Right ventricle myocardium inferior (tissue), 1 donor: ENCODE measurements at places on chromosomes 3 and 15. TPM values are rescaled to one million over a fixed set of nuclear protein-coding genes. Genes with fewer than 3 reads are reported as not detected.

DNA sequence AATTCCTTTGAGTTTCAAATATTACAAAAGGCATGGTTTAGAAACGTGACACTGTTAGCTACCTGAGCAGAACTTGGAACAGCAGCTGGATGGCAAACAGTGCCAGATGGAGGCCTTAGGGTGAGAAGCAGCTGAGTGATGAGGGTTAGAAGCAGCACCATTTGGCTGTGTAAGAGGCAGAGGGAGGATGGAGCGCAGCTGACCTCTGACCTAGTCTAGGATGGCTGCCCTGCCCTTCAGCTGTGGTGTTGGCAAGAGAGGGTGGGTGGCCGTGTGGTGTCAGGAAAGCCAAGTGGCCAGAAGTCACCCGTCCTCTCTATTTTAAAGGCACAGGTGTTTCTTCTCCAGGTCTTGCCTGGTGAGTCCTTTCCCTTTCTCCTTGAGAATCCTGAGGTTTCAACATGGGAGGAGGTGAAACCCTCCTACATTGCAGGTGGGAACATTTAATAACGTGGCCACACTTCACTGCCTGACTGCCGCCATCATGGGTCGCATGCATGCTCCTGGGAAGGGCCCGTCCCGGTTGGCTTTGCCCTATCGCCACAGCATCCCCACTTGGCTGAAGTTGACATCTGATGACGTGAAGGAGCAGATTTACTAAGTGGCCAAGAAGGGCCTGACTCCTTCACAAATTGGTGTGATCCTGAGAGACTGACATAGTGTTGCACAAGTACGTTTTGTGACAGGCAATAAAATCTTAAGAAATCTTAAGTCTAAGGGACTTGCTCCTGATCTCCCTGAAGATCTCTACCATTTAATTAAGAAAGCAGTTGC, 17.6 kb downstream of the BCL2L10 start:
- no peak for DNase-seq

DNA sequence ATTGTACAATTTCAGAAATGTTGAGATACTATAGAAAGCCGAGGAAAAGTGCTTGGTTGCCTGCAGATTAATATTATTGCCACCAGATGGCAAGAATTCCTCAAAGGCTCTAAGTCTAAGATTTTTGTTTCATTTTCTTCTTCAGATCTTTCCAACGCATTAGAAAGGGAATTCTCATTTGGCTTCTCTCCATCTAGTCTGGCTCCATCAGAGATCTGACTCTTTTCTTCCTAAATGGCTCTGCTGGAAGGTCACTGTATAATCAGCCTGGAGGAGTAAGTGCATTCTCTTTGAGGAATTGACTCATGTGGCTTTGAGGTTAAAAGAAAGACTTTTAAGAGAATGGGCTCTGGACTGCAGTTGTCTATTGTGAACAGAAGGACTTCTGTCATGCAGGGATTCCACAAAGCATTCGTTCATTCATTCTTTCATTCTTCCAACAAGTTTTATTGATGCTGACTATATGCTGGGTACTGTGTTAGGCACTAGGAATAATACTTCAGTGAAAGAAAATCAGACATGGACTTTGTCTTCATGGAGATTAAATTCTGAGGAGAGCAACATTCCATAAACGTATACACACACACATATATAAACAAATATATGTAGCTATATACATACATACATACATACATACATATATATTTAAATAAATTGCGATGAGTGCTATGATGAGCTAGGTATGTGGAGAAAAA, 55.3 kb downstream of the SLC28A2 start:
- no peak for DNase-seq

- DNase-seq, result no peak
Measured at GRCh38 chr3:13600950-13601691, 52.2 kb downstream of the FBLN2 start.

DNA sequence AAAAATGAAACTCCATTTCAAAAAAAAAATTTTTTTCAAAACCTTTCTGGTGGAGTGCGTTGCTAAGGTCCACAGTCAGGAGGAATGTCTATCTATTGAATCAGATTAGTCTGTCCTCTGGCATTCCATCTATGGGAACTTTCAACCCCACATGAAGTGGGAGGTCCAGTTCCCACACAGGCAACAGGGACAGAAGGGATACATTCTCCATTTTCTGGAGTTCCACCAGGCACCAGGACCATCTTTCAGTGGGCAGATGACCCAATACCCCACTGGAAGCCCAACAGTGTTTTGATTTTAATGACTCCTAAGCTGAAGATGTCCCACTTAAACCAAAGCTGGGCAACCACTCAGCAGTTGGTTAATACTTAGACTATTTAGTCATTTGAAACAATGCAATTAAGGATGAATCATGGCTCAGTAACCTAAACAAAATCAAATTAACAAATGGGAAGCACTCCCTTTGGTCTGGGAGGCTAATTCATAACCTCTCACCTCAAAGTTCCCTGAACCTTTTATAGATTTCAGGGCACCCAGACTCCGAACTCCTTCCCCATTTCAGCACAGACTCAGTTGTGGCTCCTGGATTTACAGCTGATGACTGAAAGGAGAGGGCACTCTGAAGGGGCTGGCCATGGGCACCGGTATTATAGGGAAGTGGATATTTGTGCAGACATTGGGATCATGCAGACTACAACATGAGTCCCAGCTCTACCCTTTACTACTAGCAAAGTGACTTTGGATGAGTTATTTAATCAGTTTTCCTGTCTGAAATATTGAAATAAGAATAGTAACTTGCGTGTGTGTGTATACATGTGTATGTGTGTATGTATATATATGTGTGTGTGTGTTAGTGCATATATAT, 264.3 kb upstream of the LRTM1 start:
- DNase-seq, result no peak

- no peak for DNase-seq
Measured at GRCh38 chr15:47523681-47524475, 193.4 kb upstream of the SEMA6D start.

DNA sequence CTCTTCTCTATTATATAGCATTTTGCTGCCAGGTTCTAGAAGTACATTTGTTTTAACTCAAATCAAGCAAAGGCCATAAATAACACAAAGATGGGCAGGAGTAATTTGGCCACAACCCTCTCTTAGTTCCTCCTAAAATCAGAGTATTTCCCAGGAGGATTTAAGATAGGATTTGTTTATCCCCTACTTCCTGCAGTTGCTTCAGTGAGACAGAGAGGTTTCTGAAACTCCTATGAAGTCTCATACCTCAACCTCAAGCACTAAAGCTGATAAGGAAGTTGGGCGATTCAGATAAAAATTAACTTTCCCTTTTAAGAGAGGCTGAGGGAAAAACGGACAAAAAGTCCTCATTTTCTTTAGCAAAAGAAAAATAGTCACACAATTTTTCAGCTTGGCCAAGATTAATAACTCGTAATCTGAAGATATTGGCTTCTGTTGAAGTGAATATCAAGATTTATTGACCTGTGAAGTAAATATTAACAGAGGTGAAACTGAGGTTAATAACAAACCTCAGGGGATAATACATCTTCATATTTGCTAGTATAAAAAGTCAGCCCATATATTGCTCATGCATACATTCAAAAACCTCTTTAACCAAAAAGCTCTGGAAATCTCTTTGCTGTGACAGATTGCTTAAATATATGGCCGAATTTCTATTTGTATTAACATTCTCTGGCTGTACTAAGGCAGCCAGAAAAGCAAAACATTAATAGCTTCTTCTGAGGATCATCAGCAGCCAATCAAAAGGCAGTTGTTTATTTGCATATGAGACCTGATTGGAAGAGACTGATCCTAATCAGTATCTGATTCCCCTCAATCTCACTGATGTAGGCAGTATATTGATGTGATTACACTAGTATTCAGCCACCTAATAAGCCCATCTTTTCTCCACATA, 90.6 kb upstream of the GADL1 start:
- no peak for DNase-seq

DNA sequence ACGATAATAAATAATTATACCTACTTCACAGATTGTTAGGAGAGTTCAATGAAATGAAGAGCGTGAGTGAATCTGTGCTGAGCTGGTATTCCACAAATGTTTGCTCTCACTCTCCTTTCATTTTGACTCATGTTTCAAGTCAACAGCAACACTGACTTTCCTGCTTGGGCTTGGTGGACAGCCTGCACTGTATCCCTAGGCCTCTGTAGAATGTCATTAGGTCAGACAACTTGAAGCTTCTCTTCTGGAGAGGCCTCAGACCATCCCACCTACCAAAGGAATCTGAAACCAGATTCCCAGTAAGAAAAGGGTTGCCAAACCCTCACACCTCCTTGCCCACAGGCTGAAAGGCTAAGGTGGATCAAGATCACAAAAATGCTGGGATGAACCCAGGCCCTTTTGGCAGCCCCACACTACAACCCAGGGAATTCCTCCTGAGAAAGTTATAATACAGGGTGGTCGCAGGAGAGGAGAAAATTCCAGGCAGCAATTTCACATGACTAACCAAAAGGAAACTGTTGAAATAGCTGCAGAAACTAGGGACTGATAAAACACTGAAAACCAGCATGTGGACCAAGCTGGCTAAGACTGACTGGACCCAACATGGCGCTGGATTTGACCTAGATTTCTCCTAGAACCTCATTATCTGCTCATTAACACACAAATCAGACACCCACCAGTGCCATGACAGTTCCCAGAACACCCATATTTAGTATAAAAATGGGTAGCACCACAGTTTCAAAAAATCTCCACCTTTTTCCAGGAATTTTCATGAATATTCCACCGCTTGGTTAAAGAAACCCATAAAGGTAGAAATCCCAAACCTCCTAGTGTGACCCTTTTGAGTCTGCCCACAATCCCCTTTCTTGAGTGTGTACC, 57.0 kb upstream of the ZNF148 start:
- no peak for DNase-seq

GRCh38 chr3:31029706-31030105, 135.2 kb upstream of the GADL1 start:
- DNase-seq, result no peak

DNA sequence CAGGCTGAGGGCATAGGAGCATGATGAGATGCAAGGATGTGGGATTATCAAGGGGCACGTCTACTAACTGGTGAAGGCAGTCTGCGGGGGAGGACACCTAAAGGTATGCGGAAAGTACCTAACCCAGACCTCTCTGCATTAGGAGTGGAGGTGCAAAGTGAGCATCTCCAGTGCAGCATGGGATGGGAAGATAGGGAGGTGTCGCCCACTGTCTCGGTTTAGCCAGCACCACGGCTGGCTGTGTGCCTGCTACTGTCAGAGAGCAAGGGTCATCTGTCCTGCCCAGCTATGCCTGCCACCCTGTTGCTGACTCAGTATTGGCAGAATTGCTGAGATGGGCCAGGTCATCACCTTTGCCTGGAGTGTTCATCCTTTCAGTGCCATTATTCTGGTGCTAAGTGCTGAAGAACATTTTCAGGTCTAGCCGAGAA, 40.1 kb downstream of the OXNAD1 start:
- DNase-seq, result no peak

The CNTN4 gene
- 2.5 TPM for total RNA-seq

The GADL1 gene
- total RNA-seq, result not detected

The MYO1E gene
- 37.6 TPM for total RNA-seq

The PLSCR4 gene
- 20.3 TPM for total RNA-seq

The LRRIQ4 gene
- total RNA-seq, result not detected

The CCDC9B gene
- 162 TPM for total RNA-seq

The OXTR gene
- 0.32 TPM for total RNA-seq
